ENCODE measurements at places on chromosomes 5 and 9.

GRCh38 chr9:87683751-87684626, 41.9 kb upstream of the CTSL start:
- no peak for DNase-seq

DNA sequence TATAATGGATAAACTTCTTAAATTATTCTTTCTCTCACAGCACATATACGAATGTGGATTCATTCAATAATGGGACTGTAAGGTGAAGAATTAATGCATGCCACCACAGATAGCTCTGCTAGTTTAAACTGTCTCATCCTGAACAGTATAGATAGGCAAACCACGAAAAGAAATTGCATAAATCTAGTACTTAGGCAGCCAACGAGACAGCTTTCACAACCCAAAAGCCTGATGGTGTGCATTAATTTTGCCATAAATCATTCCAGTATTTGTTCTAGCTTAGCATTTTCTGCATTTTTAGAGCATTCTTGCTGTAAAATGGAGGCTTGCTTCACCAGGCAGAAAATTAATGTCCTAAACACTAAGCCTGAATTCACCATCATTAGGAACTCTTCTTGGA, 834.2 kb upstream of the DMAC1 start:
- no peak for DNase-seq

- no peak for DNase-seq
Measured at GRCh38 chr5:4700871-4701270, 439.3 kb upstream of the ADAMTS16 start.

GRCh38 chr5:168114444-168115017, 176.9 kb upstream of the WWC1 start:
- no peak for DNase-seq

- no peak for DNase-seq
Measured at GRCh38 chr9:92438900-92439526, 14.7 kb upstream of the OMD start.

GRCh38 chr9:131769361-131769760, 29.5 kb upstream of the RAPGEF1 start:
- no peak for DNase-seq

DNA sequence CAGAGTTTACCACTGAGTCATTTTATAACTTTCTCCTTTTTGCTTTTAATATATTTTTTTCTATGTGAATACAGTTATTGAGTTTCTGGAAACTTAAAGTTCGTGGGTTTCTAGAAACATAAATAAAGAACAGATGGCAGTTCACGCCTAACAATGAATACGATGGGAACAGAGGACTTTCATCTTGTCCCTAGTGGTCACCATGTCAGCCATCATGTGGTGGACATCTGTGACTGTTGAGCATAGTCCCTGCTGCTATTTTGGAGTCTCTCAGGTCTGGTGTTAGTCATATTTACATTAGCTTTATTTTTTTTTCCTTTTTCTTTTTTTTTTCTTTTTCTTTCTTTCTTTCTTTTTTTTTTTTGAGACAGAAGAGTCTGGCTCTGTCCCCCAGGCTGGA, 85.3 kb downstream of the XRCC4 start:
- DNase-seq, result no peak

DNA sequence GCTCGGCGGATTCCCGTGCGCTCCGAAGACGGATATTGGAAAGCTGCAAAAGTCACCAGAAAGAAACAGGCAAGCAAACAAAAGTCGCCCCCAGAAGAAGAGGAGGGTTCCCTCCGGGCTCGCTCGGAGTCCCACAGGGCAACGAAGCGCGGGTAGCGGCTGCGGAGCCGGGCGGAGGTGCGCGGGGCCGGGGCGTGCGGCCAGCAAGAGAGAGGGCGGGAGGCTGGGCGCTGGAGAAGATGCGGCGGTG, at the start of gene FBN2:
TSS of gene FBN2 (minus strand) at position 246 of the 250 bp plus-strand sequence. CDS start 642 bp downstream, outside the sequence.
- DNase-seq, result no peak

DNA sequence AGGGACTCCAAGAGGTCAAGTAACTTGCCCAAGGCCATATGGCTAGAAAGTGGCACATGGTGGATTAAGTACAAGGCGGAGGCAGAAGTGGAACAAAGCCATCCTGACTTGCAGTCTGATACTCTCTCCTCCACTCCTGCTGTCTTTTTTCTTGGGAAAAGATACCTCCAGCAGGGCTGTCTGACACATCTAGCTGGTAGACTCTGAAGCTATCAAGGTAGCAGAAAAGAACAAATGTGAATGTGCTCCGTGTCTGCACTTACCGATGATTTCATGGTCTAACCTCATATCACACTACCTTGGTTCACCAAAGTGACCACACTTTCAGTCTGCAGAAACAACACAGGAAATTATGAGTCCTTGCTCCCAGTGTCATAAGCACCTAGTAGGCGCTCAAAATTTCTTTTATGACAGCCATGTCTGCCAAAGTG, 284.8 kb downstream of the CRB2 start:
- no peak for DNase-seq

DNA sequence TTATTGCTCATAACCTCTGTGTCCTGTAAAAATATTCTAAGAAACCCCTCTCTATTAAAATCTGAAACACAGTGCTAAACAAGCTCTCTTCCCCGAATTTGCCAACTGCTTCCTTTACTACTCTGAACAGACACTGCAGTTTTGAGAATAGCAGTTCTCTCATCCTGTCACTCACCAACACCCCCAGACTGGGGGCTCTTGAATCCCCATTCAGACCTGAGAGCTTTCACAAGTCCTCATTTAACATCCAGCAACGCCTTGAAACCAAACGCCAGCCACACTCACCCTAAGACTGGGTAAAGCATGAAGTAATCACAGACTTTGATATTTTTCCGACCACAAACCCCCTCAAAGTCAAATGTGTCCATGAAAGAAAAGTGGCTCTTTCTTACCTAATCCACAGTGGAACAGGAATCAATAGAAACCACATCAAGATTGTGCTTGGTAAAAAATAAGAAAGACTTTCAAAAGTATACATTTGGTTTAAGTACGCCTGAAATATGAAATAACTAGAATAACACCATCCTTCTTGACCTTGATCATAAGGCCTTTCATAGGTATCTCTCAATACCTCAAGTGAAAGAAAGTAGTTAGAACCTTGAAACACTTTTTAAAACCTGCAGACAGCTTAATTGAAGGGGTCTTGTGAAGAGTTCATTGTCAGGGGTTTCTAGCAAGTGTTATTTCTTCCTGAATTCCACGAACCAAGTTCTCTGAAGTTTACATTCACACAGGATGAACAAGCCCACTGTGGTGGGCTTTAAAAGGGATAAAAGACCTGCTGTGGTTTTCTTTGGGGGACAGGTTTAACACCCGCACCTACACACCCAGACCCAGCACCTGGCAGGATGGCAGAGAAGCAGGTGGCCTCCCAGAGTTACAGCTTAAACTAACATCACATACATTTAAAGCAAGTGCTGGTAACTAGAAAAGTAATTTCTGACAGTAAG, 412.6 kb downstream of the MLLT3 start:
- DNase-seq, result peak; percentile 1

DNA sequence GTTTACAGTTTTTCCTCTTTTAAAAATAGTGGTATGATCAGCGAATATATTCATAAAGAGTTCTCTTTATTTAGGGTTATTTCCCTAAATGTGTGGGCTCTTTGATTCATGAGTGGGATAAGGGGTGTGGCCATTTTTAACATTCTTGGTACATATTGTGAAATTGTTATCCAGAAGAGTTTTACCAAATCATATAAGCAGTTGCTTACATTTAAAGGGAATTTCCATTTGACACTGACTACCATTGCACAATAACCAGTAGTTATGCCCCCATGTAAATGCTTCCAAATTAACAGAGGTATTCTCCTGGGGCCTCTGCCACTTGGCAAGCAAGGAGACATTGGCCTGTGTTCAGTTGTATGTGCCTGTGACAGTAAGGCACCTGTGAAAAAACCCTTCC, 27.2 kb downstream of the SLC25A48 start:
- DNase-seq, result no peak

- DNase-seq, result no peak
Measured at GRCh38 chr5:61139094-61139873, 23.0 kb downstream of the SMIM15 start.

DNA sequence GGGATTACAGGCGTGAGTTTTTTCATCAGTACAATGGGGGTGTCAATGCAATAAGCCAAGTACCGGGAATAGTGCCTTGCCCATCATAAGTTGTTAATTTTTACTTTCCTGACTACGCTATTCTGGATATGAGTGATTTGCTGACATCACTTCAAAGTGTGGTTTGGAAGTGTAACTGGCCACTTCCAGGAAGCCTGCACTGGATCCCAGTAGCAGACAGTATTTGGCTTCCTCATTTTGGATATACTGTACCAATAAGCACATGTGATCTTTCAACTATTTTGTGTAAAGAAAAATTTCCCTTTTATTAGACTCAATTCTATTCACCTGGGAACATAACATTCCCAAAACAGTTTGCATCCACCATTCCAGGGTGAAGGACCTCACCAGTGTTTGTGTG, 417.7 kb upstream of the KLF4 start:
- DNase-seq, result no peak

GRCh38 chr5:134136771-134137170, 22.3 kb downstream of the TCF7 start:
- DNase-seq, result no peak

DNA sequence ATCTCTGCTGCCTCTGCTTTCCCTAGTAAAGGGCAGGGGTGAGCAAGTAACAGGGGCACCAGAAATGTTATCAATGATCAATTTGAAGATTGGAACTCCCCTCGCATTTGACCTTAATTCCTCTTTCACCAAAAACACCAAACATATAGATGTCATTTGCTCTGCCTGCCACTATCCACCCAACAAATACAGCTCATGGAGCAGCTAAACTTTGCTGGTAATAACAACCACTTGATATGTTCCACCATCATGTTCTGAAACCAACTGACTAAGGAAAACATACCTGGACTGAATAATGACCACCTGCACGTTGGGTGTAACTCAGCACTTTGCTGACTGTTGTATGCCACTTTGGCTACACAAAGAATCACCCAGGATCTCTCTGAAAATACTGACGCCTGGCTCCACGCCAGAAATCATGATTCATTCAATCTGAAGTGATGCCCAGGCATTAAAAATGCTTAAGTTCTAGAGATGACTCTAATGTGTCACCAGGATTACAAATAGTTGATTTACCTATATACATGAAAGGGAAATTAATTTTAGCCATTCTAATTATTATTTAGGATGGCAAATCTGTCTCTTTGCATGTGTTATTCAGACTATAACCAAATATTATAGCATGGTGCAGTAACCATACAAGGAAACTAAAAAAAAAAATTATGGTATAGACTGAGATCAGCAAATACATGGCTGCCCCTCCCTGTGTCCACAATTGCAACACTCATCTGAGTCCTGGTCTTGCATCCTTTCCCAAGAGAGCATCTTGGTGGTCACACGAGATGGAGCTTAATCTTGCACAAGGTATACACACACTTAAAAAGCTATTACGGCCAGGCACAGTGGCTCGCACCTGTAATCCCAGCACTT, 43.1 kb upstream of the TTC39B start:
- DNase-seq, result no peak

GRCh38 chr5:86118542-86118941, 499.2 kb upstream of the COX7C start:
- DNase-seq, result no peak

- DNase-seq, result no peak
Measured at GRCh38 chr5:133700251-133700650, 87.9 kb upstream of the FSTL4 start.

- no peak for DNase-seq
Measured at GRCh38 chr5:44389090-44389822, at the start of gene FGF10. FGF10 (minus strand) TSS chr5:44389420; CDS start chr5:44388682, 738 bp downstream.

GRCh38 chr5:138543730-138544104, 681 bp upstream of the ETF1 start:
- DNase-seq, result no peak

DNA sequence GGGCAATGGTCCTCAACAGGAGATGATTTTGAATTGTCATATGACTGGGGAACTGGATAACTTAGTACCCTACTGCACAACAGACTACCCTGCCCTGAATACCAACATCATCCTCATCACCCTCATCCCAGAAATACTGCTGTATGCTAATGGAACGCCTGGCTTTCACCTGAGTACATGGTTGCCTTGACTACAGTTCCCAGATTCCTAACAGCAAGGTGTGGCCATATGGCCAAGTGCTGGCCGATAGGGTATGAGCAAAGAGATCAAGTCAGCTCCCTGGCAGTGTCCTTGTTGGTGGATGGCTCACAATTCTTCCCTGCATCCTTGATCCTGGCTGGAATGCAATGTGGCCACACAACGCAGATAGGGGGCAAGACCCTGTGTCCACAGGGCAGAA, 31.2 kb upstream of the IRX2 start:
- no peak for DNase-seq

GRCh38 chr5:80763873-80764647, 109.3 kb upstream of the DHFR start:
- DNase-seq, result no peak

DNA sequence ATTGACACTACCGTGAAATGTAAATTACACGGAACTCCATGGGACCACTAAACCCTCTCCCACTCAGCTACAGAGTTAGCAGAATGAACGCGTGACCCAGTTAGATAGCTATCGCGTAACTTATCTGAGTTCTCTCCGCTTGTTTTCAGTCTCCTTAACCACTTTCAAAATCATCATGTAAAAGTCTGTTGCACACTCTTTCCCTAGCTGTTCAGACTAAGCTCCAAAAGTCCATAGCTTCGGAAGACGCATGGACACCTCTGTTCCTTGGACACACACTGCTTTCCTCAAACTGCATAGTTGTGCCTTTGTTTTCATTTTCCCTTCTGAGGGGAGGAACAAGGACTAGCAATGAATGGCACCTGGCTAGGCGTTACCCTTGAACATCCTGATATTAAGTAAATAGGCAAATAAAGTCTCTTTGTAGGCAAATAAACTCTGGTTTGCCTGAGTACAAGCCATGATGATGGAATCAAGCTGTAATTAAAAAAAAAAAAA, 83.3 kb downstream of the DAPK1 start:
- DNase-seq, result no peak

DNA sequence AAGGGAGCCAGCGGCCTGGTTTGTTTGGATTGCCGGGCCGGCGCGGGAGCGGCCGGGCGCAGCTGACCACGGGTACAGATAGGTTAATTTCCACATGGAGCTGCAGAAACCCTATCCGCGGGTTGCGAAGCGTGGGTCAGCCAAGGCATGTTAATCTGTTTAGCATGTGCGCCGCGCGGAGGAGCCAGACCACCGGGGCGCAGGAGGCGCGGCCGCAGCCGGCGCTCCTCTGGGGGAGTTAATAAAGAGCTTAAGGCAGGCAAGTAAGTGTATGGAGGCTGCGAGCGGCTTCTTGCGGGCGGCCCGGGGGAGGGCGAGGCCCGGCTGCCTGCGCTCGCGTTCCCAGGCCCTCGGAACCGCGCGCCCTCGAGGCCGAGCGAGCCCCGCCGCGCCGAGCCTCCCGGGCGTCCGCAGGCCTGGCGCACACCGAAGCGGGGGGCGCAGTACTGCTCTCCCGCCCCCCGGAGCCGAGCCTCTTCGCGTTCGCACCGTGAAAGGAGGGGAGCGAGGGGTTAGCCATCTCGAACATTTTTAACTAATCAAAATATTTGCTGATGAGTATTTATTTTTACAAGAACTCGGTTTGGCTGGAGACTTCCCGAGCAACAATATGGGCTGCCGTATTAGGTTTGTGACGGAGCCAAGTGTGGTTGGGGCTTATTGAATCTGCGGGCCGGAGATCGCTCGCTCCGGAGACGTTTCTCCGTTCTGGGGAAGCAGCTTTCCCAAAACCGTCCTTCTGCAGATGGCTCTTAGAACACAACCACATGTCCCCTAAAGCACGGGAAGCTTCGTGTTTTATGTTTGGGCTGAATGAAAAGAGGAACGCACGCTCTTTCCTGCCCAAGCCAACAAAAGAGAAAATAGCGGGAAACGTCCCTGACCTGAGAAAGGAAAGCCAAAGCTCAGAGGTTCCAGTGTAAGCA, 28.8 kb downstream of the FOXD1 start:
- no peak for DNase-seq

GRCh38 chr5:76290321-76290757, 112.7 kb upstream of the IQGAP2 start:
- DNase-seq, result no peak
